ENCODE measurements at places on chromosomes 6 and 20.

- DNase-seq, result no peak
These were observed 45.4 kb downstream of the PANK2 start for GRCh38 chr20:3934624-3935023.

DNA sequence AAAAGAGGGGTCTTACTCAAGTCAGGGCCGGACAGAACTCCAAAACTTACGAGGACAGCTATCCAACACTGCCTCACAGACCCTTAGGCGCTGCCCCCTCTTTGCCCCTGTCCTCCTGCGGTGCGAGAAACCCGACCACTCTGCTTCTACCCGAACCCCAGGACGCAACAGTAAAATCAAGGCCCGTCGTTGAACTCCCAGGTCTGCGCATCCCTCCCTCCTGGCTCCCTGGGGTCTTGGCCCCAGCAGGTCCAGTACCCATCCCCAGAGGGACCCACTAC, 6.4 kb downstream of the OLIG3 start:
- DNase-seq, result no peak

- DNase-seq, result no peak
These were observed 73.1 kb upstream of the PLCB4 start for GRCh38 chr20:8995761-8996160.

- DNase-seq, result no peak
These were observed 52.3 kb downstream of the EZR start for GRCh38 chr6:158766621-158767455.
